ENCODE measurements at places on chromosomes 4 and X.

GRCh38 chrX:77743720-77744119 lies 42.3 kb downstream of the ATRX start:
- DNase-seq = no peak

GRCh38 chr4:2267320-2267811 lies 5.5 kb upstream of the MXD4 start:
- no peak for DNase-seq

DNA sequence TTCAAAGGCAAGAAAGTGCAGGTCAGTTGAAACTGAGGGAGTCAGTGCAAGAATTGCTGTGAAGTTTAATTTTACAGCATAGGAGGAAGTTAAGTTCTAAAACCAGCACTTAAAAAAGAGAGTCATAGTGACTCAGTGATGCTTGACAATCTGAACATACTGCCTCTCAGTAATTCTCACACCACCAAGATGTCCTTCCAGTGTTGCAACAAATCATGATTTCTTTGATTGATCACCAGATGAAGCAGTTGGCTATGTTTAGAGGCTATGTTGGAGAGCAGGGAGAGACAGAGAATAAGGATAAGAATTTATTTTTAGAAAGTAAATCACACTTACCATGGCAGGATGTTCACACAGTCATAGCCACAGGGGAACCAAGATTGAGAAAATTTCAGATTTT lies 13.2 kb downstream of the TRIM2 start:
- DNase-seq = no peak

GRCh38 chr4:83771113-83771705 lies 235.3 kb downstream of the GPAT3 start:
- DNase-seq = no peak

DNA sequence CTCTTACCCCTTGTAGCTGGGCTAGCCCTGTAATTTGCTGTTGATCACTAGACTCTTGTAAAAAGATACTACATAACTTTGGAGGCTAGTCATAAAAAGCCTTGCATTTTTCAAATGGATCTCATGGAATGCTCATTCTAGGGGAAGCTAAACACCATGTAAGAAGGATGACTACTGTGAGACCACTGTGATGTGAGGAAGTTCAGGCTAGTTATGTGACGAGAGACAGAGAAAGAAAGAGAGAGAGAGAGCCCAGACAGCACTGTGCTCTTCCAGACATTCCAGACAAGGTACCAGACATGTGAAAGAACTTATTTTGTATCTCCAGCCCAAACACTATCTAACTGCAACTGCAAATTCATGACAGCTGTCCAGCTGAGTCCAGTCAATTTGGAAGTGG lies 404.6 kb upstream of the PITX2 start:
- no peak for DNase-seq

DNA sequence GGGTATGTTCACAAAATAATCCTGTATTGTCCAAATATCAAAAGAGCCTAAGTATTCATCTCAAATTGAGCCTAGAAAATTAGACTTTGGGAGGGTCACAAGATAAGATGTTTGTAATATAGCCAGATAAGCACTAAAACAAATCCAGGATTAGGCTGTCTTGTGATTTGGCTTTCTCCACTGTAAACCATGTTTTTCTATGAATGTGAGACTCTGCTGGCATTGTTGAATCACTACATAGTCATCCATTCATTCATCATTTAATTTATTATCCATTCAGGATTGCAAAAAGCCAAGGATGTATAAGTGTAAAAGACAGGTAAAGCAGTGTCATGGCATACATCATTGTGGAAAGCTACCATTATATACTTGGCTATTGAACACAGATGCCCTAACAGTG lies 148.0 kb downstream of the GRID2 start:
- DNase-seq = no peak

- no peak for DNase-seq
Measured at GRCh38 chr4:119729835-119730670, 101.4 kb upstream of the PDE5A start.

- DNase-seq = no peak
Measured at GRCh38 chr4:152266831-152267480, 268.9 kb downstream of the FBXW7 start.

GRCh38 chr4:184370711-184371389 lies 103.5 kb downstream of the IRF2 start:
- DNase-seq = no peak

Measured in activated CD4-positive, alpha-beta T cell treated with anti-CD3 and anti-CD28 coated beads, Interleukin-2, amount 50 U/mL, for 48 hours (primary cell).